KG1 (cell line): ENCODE measurements at places on chromosomes 11 and 22.

DNA sequence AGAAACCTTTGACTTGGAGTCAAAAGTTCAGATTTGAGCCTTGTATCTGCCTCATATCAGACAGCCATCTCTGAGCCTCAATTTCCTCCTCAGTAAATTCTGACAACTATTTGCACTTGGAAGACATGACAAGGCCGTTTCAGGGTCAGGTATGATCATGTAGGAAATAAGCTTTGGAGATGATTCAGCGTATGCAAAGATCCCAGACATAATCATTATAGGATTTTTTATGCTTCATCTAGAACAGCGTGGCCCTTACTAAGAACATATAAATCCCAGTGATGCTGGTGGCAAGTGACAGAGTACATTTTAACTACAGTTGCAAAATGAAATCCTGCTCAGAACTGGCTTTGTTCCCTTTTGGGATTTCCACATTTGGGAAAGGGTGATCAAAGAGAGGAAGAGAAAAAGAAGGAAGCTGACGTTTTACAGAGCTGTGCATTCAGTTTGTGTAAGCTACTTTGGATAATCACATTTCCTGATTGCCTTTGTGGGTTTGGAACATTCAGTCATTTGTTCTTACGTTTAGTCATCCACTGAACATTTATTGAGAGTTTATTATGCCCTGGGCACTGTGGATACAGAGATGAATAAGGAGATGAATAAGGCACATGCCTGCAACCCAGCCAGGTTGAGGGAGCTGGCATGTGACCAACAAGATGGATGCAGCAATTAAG lies 81.9 kb upstream of the HEPHL1 start:
- no peak for DNase-seq

DNA sequence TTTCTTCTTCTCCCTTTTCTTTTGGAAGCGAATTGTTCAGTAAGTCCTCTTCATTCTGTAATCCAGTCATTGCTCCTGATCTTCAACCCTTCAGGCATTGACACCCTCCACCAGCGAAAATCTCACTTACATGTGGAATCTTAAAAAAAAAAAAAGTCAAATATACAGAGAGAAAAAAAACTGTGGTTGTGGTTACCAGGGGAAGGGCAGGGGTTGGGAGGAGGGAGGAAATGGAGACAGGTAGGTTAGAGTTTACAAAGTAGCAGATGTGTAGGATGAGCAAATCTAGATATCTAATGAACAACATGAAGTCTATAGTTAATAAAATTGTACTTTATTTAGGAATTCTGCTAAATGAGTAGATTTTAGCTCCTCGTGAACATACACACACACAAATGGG lies 17.7 kb upstream of the TMEM123 start:
- DNase-seq = no peak

- no peak for DNase-seq
Observed at GRCh38 chr11:367956-368413, 1.3 kb upstream of the B4GALNT4 start.

GRCh38 chr11:2762451-2762850 lies 62.7 kb upstream of the KCNQ1OT1 start:
- DNase-seq = no peak

DNA sequence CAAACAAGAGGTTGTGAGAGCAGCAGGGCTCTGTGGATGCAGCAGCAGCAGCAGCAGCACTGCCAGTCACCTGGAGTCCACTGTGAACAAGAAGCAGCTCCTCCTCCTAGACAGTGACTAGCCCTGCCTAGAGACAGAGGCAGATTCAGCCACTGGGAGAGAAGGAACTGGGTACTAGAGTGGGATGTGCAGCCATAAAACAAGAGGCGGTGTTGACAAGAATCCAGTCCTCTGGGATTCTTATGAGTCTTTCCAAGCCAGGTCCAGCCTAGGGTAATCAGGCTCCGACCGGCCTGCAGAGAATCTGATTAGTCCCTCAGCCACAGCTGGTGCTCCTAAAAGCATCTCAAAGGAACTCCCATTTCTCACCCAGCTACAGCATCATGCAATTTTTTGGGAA lies 83.9 kb upstream of the USP47 start:
- no peak for DNase-seq

- no peak for DNase-seq
Observed at GRCh38 chr11:68503792-68504191, 43.2 kb downstream of the PPP6R3 start.

- DNase-seq = no peak
Observed at GRCh38 chr11:68973219-68973618, 7.6 kb downstream of the MRGPRD start.

GRCh38 chr22:30695871-30696655 lies 1.4 kb downstream of the OSBP2 start:
- DNase-seq = no peak

DNA sequence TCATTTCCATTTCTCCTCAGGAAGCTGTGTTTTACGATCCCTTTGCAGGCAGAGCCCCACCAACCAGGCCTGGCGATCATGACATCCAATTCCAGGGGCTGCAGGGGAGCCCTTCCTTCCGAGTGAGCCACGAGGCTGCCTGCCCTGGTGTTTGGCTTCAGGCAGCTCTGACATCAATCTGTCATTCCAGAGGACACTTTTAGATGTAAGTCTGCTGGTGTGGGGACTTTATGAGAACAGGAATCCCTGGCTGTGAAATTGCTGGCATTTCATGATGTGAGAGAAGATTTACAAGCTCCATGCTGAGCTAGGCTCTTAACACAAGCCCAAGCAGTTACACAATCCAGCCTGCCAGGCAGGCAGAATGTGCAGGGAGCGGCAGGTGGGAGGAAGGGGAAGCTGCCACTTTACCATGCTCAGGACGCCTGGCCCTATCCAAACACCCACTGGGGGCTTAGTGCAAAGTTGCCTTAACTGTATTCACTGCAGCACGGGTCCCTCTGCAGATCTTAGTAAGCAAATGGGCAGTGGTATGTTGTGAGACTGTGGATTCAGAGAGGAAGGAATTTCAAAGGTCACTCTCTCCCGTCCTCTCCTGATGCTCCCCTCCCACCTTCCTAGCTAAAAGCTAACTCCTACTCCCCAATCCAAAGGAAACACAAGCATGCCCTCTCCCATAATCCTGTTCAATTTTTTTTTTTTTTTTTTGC lies 43.4 kb upstream of the MICAL2 start:
- no peak for DNase-seq

DNA sequence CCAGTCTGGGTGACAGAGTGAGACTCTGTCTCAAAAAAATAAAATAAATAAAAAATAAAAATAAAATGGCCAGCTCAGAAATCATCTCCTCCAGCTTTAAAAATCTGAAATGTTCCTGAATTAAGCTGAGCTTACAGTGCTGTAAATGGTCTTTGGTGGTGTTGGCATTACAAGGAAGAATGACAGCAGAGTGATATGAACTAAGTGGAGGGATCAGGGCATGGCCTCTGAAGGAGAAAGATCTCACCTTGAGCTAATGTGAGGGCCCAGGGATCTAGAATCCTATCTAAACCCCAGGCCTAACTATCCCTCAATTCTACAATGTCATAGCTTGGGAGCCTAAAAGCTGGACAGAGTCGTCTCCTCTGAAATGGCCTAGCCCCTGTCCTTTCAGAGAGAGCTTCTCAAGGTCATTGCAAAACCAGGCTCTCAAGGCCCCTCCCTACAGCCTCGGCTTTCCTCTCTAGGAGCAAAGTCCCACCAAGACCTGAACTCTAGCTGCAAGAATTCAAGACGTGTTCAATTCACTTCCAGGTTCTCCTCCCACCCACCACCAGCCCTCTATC lies 345.4 kb downstream of the BUD13 start:
- DNase-seq = no peak

GRCh38 chr11:68202165-68202564 lies 10.9 kb downstream of the KMT5B start:
- DNase-seq = no peak

GRCh38 chr11:1878137-1879031 lies 13.3 kb downstream of the PRR33 start:
- DNase-seq = no peak

- DNase-seq = no peak
Observed at GRCh38 chr22:35894937-35895708, 133.5 kb downstream of the RBFOX2 start.

GRCh38 chr22:40932396-40932795 lies 18.8 kb upstream of the RBX1 start:
- DNase-seq = no peak

DNA sequence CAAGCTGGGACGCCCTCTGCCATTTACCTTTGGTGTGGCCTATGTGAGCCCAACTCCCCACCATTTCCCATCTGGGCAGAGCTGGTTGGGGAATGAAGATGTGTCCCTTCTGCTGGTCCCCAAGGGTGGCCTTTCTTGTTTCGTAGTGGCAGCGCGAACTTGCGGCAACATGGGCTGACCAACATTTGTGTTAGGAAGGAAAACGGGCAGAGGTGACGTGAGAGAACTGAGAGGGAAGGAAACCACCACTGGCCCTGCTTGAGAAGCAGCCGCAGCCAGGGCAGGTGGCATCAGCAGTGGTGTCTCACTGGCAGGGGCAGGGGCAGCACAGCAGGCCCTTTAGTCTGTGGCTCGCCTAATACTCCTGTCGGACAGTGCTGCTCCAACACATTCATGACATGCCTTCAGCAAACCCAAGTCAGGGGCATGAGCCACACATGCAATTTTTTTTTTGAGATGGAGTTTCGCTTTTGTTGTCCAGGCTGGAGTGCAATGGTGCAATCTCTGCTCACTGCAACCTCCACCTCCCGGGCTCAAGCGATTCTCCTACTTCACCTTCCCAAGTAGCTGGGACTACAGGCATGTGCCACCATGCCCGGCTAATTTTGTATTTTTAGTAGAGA lies 29.9 kb downstream of the LRRC74B start:
- DNase-seq = no peak

DNA sequence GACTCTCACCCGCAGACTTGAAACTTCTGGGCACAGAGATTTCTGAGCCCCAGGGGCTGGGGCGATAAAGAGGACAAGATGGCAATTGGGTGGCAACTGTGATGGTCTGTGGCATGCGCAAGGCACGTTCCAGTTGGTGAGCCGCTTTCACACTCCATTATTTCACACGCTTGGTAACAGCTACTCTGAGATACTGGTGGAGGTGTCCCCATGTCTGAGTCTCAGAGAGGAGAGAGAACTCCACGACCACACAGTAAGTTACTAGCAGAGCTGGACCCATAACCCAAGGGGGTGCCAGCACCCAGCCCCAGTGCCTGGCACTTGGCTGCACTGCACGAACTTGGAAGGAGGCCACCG lies 6.0 kb upstream of the KCNJ4 start:
- DNase-seq = no peak
